ENCODE measurements at places on chromosomes 13 and 19. TPM values are rescaled to one million over a fixed set of nuclear protein-coding genes. Genes with fewer than 3 reads are reported as not detected.

The FFAR2 gene
- total RNA-seq, result not detected

The SLC25A41 gene
- total RNA-seq, result 0.91 TPM

The C19orf85 gene
- not detected for total RNA-seq

The POLR1D gene
- total RNA-seq, result 47.4 TPM

The KLK8 gene
- total RNA-seq, result not detected

The ZNF835 gene
- 7.8 TPM for total RNA-seq

The CEACAM4 gene
- not detected for total RNA-seq

The CCDC122 gene
- 4.2 TPM for total RNA-seq

The ZNF433 gene
- 15.1 TPM for total RNA-seq

The CGB8 gene
- not detected for total RNA-seq

Measured in cerebellum (tissue), 4 donors.